Endothelial cell (in vitro differentiated cells): ENCODE measurements at places on chromosomes 2 and 18. TPM values are rescaled to one million over a fixed set of nuclear protein-coding genes. Genes with fewer than 3 reads are reported as not detected.

- no peak overlapping the region for H3K27ac ChIP-seq
- H3K4me1 ChIP-seq = no peaks in the 10 kb centered on the region
- H3K27me3 ChIP-seq = peaks cover 8% of the 10 kb centered on the region
- no peak overlapping the region for H3K4me3 ChIP-seq
- peaks cover 3% of the 10 kb centered on the region for H3K36me3 ChIP-seq
Observed at GRCh38 chr2:119011162-119011909, 69.3 kb downstream of the MARCO start.

DNA sequence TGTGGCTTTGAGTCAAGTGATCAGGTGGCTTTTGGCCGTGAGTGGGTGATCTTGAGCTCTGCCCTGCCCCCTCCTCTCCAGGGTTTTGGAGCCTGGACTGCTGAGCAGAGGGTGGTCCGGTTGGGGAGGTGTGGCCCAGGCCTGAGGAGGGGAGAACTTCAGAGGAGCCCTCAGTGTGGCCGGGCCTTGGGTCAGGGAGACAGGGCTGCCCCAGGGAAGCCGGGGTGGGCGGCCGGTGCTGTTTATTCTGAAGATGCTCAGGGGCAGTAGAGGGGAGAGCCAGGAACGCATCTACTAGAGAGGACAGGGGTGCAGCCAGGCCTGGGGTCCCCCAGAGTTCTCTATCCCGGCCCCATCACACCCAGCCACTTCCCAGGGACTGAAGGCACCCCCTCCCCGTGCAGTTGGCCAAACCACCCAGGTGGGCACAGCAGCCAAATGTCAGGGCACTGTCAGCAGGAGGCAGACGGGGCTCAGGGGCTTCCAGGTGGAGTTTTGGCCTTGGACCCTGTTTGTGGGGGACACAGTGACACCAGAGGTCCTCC is 963 bp downstream of the ERFE start:
- H3K4me3 ChIP-seq = no peak overlapping the region
- no peaks in the 10 kb centered on the region for H3K36me3 ChIP-seq
- H3K4me1 ChIP-seq = no peaks in the 10 kb centered on the region

DNA sequence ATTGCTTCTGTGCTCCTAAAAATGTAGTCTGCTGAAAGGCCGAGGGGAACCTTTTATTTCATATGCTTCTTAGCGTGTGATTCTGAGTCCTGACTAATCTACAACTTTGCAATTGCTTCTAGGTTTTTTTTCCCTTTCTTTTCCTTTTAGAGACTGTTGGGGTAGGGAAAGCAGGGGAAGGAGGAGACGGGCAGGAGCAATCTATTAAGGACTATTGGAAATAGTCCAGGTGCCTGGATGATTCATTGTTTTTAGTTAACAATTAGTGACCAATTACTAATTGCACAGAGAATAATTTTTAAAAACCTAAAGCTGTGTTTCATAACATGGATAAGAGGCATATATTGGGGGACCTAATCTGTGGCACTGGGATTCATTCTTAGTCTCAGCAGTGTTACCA is 49.4 kb upstream of the STON1 start:
- peaks cover 3% of the 10 kb centered on the region for H3K27me3 ChIP-seq
- H3K27ac ChIP-seq = no peak overlapping the region
- no peaks in the 10 kb centered on the region for H3K4me1 ChIP-seq

- H3K4me3 ChIP-seq = no peak overlapping the region
- H3K27me3 ChIP-seq = no peaks in the 10 kb centered on the region
- no peak overlapping the region for H3K27ac ChIP-seq
- no peak for DNase-seq
- H3K36me3 ChIP-seq = no peaks in the 10 kb centered on the region
- H3K4me1 ChIP-seq = no peaks in the 10 kb centered on the region
Observed at GRCh38 chr18:34283506-34283905, 58.8 kb upstream of the NOL4 start.

- no peaks in the 10 kb centered on the region for H3K36me3 ChIP-seq
- H3K4me3 ChIP-seq = no peak overlapping the region
- no peak for DNase-seq
- no peaks in the 10 kb centered on the region for H3K4me1 ChIP-seq
Observed at GRCh38 chr2:178917555-178917954, 110.3 kb upstream of the TTN start.

The CHRNA1 gene
- total RNA-seq = 0.41 TPM
